Sigmoid colon (tissue), 7 donors: ENCODE measurements at places on chromosomes 7 and 10. TPM values are rescaled to one million over a fixed set of nuclear protein-coding genes. Genes with fewer than 3 reads are reported as not detected.

- no peak overlapping the region for H3K4me3 ChIP-seq
- no peaks in the 10 kb centered on the region for H3K36me3 ChIP-seq
- H3K4me1 ChIP-seq = no peaks in the 10 kb centered on the region
- H3K27ac ChIP-seq = no peak overlapping the region
- no peaks in the 10 kb centered on the region for H3K27me3 ChIP-seq
These were observed 49.4 kb upstream of the BET1 start for GRCh38 chr7:94053532-94053931.

DNA sequence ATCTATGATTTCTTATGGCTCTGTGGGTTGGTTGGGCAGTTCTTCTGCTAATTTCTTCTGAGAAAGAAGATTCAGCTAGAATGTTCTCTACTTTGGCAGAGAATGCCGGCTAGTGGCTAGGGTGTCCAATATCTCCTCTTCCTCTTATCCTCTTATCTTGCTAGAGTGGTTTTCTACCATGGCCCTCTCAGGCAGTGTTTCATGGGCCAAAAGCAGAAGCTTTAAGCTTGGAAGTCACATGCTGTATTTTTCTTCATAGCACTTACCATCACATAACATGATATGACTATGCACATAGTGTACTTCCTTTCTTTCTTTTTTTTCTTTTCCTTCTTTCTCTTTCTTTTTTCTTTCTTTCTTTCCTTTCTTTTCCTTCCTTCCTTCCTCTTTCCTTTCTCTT, 140.0 kb downstream of the ITGB8 start:
- no peak overlapping the region for H3K4me3 ChIP-seq
- no peaks in the 10 kb centered on the region for H3K36me3 ChIP-seq
- H3K27me3 ChIP-seq = no peaks in the 10 kb centered on the region
- H3K4me1 ChIP-seq = no peaks in the 10 kb centered on the region
- H3K27ac ChIP-seq = no peak overlapping the region
- no peak for DNase-seq

- DNase-seq = no peak
- no peaks in the 10 kb centered on the region for H3K36me3 ChIP-seq
- H3K27ac ChIP-seq = no peak overlapping the region
- H3K4me1 ChIP-seq = no peaks in the 10 kb centered on the region
- no peaks in the 10 kb centered on the region for H3K27me3 ChIP-seq
These were observed 24.6 kb upstream of the RHBDD2 start for GRCh38 chr7:75854233-75854632.

DNA sequence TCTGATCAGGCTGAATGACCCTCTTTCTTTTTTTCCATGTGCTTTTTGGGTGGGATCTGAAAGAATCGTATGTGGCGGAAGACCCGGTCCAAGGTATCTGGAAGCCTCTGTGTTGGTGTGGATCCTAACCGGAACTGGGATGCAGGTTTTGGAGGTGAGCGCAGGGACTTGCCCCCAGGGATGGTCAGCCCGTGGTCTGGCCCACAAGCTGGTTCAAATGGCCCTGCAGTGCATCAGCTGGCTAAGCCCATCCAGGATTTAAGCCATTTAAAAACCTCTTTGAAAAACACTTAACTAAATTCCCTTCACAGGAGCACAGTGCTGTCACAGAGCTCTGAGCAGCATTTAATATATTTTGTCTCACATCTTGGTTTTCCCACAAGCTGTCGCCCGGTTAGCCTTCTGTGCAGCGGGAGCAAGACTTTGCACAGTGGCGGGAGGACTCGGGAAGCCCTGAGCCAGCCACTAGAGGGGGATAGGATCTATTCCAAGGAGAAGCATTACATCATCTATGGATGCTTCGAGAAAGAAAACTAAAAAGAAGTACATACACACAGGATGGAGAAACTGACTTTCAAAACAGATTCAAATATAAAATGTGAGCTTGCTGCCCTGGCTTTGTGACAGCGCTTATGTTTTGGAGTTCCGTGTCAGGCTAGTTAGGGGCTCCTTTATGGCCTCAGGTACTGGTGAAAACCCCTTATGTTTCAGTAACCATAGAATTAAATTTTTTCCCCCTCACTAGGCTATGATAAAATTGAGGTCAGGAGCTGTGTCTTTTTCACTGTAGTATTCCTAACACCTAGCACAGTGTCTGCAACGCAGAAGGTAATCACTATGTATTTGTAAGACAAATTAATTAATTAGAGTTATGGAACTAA, 11.3 kb downstream of the CPA2 start:
- no peak overlapping the region for H3K4me3 ChIP-seq
- H3K27me3 ChIP-seq = peaks cover 6% of the 10 kb centered on the region
- no peaks in the 10 kb centered on the region for H3K36me3 ChIP-seq
- DNase-seq = peak; percentile 81

DNA sequence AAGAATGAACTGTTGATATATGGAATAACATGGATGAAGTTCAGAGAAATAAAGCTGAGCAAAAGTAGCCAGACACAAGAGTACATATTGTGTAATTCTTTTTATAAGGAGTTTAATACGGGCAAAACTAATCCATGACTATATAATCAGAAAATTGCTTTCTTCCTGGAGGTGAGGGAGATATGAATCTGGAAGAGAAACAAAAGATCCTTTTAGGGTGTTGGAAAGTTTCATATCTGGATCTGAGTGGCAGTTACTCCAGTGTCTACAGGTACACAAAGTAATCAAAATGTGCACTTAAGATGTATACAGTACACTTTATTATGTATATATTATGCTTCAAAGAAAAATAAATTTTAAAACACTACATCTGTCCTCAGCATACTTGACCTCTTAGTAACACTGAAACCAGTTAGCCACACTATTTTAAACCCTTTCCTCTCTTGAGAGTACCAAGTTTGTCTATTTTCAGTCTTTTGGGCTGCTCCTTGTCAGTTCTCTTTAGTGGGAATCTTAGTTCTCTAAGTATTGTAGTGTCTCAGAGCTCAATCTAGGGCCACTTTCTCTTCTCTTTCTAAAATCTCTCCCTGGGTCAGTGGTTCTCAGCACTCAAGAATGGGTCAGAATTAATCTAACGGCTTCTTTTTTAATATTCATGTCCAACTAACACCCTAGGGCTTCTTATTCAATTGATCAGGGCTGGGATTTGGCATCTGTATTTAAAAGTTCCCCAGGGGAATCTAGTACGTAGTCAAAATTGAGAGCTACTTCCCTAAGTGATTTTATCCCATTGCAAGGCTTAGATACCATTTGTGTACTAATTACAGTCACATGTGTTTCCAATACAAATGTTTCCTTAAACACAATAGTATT, 4.3 kb upstream of the LIPF start:
- no peak overlapping the region for H3K27ac ChIP-seq
- no peak for DNase-seq
- H3K4me3 ChIP-seq = no peak overlapping the region
- no peaks in the 10 kb centered on the region for H3K27me3 ChIP-seq
- no peaks in the 10 kb centered on the region for H3K36me3 ChIP-seq

The CDC14C gene
- total RNA-seq = not detected

GRCh38 chr7:139887992-139888481, 59.0 kb downstream of the TBXAS1 start:
- H3K4me1 ChIP-seq = no peaks in the 10 kb centered on the region
- H3K27ac ChIP-seq = no peak overlapping the region
- no peak for DNase-seq
- no peaks in the 10 kb centered on the region for H3K27me3 ChIP-seq
- no peaks in the 10 kb centered on the region for H3K36me3 ChIP-seq
- no peak overlapping the region for H3K4me3 ChIP-seq

The C10orf105 gene
- total RNA-seq = not detected

DNA sequence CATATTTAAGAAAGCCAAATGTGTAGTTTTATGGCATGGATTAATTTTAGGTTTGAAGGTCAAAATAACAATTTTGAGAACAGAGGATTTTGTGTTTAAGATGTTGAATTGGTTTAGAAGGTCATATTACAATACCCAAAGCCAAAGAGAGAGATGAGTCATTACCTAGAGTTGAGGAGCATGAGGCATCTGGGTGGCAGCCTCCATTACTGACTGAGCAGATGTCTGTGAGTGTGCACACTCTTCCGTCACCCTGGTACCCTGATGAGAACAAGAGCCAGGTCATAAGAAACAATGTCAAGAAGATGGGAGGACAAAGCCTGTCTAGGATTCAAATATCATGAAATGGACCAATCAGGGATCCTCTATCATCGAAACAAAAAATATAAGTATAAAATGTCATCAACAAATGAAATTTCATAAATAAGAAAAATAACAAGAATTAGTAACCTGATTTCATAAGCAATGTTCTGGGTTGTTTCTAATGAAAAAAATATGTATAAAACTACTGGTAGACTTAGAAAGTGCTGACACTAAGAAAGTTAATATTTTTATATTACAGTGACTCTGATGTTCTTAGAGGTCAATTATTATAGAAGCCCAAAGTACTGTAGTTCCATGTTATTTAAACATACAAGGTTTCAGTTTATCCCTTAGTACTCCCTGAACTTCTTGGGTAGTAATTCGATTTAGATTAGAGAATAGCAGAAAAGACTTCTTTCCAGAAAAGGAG, 20.0 kb downstream of the CUBN start:
- H3K4me1 ChIP-seq = no peaks in the 10 kb centered on the region
- no peaks in the 10 kb centered on the region for H3K36me3 ChIP-seq

The TFPI2 gene
- total RNA-seq = 5.0 TPM

DNA sequence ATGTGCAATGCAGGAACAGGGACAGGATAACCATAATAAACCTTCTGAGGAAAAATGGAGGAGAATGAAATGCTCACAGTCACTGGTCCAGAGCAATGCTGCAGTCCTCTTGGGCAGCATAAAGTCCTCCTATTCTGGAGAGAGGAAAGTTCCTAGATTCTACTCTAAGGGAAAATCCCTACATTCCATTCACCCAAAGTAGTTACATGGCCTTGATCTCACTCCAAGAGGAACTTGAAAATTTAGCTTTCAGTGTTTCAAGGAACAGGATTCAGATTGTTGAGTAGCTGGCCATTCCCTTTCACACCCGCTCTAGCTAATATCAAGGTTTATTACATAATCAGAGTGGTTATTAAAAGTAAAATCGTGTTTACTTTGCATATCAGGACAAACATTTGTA, 168.3 kb downstream of the CHRM2 start:
- no peak for DNase-seq
- H3K27ac ChIP-seq = no peak overlapping the region
- no peak overlapping the region for H3K4me3 ChIP-seq
- no peaks in the 10 kb centered on the region for H3K36me3 ChIP-seq

- H3K27me3 ChIP-seq = no peaks in the 10 kb centered on the region
- DNase-seq = no peak
- no peak overlapping the region for H3K27ac ChIP-seq
- H3K36me3 ChIP-seq = no peaks in the 10 kb centered on the region
- no peaks in the 10 kb centered on the region for H3K4me1 ChIP-seq
These were observed 39.7 kb upstream of the UCN3 start for GRCh38 chr10:5325076-5325475.

DNA sequence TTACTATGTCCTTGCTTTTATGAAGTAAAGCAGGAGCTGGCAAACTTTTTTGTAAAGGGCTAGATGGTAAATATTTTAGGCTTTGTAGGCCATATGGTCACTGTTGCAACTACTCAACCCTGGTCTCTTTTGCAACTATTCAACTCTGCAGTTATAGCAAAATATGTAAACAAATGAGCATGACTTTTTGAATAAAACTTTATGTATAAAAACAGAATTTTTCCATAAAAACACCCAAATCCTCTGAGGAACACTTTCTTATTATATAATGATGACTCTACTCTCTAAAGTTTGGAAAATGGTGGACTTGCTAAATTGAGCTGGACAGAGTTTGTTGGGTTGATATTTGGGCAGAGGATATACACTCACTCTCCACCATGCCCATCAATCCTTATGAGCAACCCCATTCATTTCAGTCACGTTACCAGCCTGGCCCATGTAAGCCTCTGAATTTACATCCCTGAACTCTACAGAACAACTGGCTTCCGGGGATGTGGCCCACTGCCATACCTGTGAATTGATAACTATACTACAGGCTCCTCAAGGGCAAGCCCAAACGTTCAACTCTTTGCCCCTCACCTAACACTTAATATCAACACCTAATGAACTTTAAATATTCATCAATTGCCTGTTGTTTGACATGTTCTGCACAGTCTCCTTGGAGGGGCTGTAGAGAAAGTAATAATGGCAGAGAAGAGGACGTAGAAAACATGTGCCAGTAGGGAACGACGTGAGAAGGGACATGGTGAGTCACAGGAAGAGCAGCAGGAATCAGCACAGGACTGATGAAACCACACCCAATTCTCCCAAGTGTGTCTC, 37.6 kb downstream of the SGMS1 start:
- H3K27ac ChIP-seq = no peak overlapping the region
- no peak overlapping the region for H3K4me3 ChIP-seq
- no peak for DNase-seq
- no peaks in the 10 kb centered on the region for H3K27me3 ChIP-seq

DNA sequence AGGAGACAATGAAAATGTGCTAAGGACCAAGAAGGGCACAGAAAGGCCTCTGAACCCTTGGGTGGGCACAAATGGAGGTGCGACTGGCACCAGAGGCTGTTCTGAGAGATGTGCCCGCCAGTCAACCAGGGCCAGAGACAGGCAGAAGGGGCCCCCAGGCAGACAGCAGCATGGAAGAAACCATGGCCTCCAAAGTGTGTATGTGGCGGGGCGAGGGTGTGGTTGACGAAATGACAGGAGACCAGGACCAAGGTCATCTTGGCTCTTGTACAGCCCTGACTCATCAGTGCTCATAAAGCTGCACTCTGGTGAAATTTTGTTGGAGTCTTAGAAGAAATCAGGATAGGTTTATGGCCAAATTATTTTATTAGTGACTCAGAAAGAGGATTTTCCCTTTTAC, 4.0 kb upstream of the MRPS24 start:
- peak overlapping the region; percentile 77 for H3K27ac ChIP-seq
- no peak overlapping the region for H3K4me3 ChIP-seq
- H3K4me1 ChIP-seq = peaks cover 13% of the 10 kb centered on the region
- no peaks in the 10 kb centered on the region for H3K27me3 ChIP-seq
- peaks cover 14% of the 10 kb centered on the region for H3K36me3 ChIP-seq

The DOCK4 gene
- total RNA-seq = 22.1 TPM

The ZFAND2A gene
- 21.6 TPM for total RNA-seq

GRCh38 chr10:33005322-33006301, 47.6 kb upstream of the ITGB1 start:
- H3K4me1 ChIP-seq = peaks cover 20% of the 10 kb centered on the region
- peak; percentile 95 for DNase-seq
- H3K27me3 ChIP-seq = no peaks in the 10 kb centered on the region

The SLC26A3 gene
- total RNA-seq = 8.9 TPM

The SPDYE5 gene
- total RNA-seq = not detected

The BMPER gene
- total RNA-seq = 2.5 TPM

GRCh38 chr10:94358480-94358879, 4.3 kb downstream of the NOC3L start:
- no peak overlapping the region for H3K4me3 ChIP-seq
- peaks cover 9% of the 10 kb centered on the region for H3K36me3 ChIP-seq
- no peak for DNase-seq
- H3K4me1 ChIP-seq = peaks cover 23% of the 10 kb centered on the region
- H3K27me3 ChIP-seq = no peaks in the 10 kb centered on the region

The GBX1 gene
- not detected for total RNA-seq

- H3K4me3 ChIP-seq = no peak overlapping the region
- H3K36me3 ChIP-seq = no peaks in the 10 kb centered on the region
- H3K27ac ChIP-seq = no peak overlapping the region
- H3K4me1 ChIP-seq = no peaks in the 10 kb centered on the region
- DNase-seq = no peak
These were observed 16.9 kb upstream of the NFE2L3 start for GRCh38 chr7:26135076-26135475.
